ENCODE measurements at places on chromosomes 2 and 18.

DNA sequence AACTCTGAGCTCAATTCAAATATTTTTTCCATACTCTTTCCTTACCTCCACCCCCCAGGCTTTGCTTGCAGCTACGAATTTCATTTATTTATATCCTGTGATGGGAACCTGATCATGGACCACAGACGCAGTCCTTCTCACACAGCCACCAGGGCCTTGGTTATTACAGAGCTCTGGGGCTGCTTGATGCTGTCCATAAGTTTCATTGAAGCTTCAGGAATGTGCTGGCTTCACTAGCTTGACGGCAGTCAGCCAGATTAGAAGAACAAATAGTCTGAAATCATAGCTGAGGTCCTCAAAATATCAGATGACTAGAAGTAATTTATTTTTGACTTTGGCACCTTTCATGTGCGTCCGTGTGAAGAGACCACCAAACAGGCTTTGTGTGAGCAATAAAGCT lies 104.9 kb downstream of the VWA3B start:
- no peak for DNase-seq

GRCh38 chr2:189512879-189513278 lies 67.7 kb downstream of the SLC40A1 start:
- no peak for DNase-seq

DNA sequence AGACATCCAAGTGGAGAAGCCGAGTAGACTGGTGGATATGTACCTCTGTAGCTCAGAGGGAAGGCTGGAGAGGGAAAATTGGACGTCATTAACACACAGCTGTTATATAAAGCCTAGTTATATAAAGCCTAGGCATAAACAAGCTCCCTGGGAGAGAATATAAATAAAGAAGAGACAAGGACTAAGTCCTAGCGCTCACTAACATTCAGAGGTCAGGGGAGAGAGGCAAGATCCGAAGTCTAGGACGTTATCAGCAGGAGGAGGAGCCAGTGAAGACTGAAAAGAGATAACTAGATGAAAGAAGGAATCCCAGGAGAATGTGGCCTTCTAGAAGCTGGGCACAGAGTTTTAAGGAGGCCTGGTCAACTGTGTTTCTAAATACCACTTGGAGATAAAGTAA lies 55.3 kb downstream of the NOL10 start:
- DNase-seq: no peak

DNA sequence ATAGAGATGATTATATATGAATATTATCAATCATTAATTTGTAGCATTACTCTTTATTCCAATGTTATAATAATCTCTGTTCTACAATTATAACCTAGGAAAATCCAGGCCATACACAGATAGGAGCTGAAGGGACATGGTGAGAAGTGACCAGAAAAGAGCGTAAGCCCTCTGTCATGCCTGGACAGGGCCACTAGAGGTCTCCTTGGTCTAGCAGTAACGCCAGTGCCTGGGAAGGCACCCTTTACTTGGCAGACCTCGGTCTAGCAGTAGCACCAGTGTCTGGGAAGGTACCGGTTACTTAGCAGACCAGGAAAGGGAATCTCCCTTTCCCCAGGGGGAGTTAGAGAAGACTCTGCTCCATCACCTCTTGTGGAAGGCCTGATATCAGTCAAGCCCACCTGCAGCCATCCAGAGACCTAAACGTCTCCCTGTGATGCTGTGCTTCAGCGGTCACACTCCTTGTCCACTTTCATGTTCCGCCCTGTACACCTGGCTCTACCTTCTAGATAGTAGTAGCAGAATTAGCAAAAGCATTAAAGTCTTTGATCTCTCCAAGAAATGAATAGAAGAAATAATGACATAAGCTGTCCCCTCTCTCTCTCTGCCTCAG lies 447.5 kb upstream of the FSIP2 start:
- DNase-seq: no peak

DNA sequence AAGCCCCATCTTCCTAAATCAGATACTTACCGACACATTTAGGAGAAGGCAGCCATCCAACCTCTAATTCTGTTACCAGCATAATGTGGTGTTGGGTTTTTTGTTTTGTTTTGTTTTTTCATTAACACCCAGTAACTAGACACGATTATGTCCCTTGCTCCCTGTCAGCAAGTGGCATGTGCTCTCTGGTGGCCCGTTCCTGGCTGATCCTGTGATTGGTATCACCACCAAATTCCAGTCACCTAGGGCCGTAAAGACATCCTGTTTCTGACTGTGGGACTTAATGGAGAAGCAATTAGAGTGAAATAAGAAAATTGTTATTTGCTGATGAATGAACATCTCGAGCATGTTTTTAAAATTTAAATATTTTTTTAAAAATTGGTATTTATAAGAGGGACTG lies 5.9 kb upstream of the DLX1 start:
- no peak for DNase-seq

- DNase-seq: no peak
Measured at GRCh38 chr18:13503836-13504235, 222.5 kb downstream of the FAM210A start.

DNA sequence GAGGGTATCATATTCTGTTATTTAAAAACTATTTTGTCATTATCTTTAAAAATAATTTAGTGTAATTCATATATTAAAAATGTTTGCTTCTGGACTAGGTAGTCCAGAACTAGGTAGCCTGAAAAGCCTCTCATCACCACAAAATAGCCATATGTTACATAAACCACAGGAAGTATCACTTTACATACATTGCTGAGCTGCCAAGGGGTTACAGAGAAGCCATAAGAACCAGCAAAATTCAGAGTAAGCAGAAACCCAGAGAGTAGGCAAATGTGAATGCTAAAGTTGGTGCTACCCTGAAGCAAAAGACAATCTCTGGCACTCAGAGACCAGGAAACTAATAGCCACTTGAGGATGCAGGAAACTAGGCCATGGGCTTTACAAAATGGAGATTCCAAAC lies 60.9 kb downstream of the LOXHD1 start:
- DNase-seq: no peak

GRCh38 chr18:23809415-23809814 lies 120.2 kb downstream of the LAMA3 start:
- no peak for DNase-seq

DNA sequence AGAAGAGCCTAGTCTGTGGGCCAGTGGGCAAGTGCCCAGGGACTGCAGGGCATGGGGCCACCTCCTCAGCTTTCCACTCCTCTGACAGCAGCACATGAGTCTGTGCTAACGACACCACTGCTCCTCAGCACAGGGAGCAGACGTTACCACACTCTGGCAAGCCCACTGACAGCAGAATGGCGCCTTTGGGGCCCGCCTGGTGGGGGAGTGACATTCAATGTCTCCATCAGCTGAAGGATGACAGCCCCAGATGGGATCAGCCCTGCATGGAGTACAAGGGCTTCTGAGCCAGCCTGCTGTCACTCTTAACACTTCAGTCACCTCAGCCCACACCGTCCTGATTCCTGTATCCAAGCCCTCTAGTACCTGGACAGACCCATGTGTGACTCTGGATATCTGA lies 149.4 kb upstream of the SMAD2 start:
- no peak for DNase-seq

DNA sequence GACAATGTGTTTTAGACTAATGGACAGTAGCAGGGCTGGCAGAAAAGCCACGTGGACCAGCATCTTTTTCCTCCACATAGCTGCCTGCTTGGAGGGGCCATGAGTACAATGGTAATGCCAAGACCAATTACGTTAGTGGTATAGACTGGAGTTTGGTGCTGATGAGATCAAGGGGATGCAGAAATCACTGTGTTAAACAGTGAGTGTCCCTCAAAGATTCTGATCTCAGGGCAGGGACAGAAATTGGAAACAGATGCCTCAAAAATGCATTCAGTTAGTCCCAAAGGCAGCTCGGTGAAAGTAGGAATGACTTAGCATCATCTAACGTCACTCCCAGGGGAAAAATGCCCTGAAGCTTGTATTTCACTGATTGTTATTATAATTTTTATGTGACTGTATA lies 72.4 kb downstream of the SLC16A14 start:
- no peak for DNase-seq

DNA sequence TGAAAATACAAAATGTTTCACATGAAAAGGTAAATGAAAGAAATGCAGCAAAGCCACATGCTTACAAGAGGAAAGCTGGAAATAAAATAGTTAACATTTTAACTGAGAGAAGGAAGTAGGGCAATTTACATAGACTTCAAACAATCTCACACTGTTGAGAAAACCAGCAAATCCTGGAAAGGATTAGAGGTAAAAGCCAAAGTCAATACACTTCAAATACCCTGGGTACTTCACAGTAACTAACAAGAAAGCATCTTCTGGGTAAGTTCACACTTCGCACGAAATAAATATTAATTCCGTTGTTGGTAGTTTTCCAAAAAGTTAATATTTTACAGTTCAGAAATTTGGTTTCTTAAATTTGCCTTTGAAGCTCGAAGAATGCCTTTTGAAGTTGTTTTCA lies 3.5 kb upstream of the ERICH2 start:
- no peak for DNase-seq

- DNase-seq: no peak
Measured at GRCh38 chr2:102141011-102141943, 1.3 kb upstream of the IL1R1 start.

- DNase-seq: no peak
Measured at GRCh38 chr2:132991471-132992045, 321.6 kb upstream of the LYPD1 start.

DNA sequence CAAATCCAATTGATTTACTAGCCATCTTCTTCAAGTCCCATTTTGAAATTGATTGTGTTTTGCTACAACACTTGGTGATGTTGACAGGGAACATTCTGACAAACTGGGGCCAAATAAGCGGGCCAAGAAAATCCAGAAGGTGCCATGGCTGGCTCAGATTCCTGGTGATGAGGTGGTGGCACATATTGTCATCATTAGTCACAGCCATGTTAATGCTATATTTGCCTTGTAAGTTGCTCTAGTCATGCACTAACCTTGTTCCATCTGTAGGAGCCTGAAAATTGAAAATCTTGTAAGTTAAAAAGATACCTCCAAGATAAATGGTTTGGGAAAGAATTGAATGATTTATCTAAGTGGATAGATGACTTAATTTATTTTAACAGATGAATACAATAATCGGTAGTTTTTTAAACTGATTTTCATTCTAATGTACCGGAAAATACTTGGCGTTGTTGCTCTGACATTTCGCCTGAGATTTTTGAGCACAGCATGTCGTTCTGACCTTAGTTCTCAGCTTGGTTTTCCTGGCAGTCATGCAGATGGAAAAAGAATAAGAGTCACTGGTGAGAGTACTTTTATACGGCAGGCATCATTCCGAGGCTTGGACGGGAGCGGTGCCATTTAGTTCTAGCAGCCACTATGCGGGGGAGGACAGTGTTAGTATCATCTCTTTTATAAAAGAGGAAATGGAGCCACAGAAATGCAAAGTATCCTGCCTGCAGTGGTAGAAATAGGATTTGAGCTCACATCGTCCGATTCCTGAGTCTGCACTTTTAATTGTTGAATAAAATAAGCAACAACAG lies 133.9 kb downstream of the ZNF532 start:
- DNase-seq: peak; percentile 9

- DNase-seq: no peak
Measured at GRCh38 chr2:226634943-226635604, 164.5 kb downstream of the IRS1 start.

GRCh38 chr2:186429104-186429503 lies 57.0 kb upstream of the ZC3H15 start:
- DNase-seq: no peak

GRCh38 chr2:25275575-25275965 lies 66.2 kb downstream of the DNMT3A start:
- DNase-seq: no peak

- DNase-seq: no peak
Measured at GRCh38 chr2:204888222-204888621, 342.9 kb downstream of the PARD3B start.

- no peak for DNase-seq
Measured at GRCh38 chr2:134927195-134927594, 8.6 kb downstream of the CCNT2 start.

DNA sequence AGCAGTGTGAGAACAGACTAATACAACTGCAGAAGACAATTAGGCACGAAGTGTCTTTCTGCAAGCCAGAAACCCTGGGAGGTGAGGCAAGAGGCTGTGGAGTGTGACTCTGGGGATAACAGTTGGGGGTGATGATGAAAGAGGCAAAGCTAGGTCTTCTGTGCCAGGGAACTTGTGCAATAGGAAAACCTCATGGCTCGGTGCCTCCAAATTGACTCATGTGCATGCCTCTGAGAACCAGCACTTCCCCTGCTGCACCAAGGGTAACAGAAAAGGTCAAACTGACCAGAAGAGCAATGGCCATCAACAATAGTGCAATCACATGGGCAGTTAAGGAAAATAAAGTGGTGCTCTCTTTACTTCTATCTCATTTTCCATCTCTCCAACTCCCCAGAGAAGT lies 136.4 kb downstream of the SCG2 start:
- DNase-seq: no peak

- no peak for DNase-seq
Measured at GRCh38 chr18:59902131-59902992, 2.6 kb downstream of the PMAIP1 start.

- DNase-seq: no peak
Measured at GRCh38 chr2:219123356-219124135, 37.1 kb downstream of the NHEJ1 start.

DNA sequence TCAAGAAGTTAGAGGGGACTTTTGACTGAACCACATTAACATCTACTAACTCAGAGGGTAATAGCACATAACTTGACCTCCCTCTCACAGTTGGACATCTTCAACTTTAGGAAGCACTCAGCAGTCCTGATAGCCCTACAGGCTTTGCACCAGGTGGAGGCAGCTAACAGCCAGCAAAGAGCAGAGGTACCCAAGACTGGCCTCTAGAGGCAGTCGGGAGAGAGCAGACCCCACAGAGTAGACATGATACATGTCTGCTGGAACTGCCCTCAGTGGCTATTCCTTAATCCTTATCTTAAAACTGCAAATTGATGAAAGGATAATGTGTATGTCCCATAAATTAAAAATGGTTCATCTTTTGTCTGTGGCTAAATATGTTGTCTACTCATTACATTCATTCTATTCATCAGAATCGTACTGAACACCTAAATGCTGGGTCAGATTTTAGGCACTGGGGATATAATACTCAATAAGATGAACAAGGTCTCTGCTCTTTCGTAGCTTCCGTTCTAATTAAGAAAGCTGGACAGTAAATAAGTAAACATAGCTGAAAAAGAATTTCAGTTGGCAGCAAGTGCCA lies 49.8 kb downstream of the CAB39 start:
- DNase-seq: no peak

GRCh38 chr18:75208836-75209128 lies 157 bp downstream of the PTGR3 start:
- no peak for DNase-seq

GRCh38 chr18:76443519-76444445 lies 51.3 kb downstream of the ZNF516 start:
- DNase-seq: no peak

GRCh38 chr2:223549215-223549614 lies 52.9 kb downstream of the SCG2 start:
- peak; percentile 8 for DNase-seq

DNA sequence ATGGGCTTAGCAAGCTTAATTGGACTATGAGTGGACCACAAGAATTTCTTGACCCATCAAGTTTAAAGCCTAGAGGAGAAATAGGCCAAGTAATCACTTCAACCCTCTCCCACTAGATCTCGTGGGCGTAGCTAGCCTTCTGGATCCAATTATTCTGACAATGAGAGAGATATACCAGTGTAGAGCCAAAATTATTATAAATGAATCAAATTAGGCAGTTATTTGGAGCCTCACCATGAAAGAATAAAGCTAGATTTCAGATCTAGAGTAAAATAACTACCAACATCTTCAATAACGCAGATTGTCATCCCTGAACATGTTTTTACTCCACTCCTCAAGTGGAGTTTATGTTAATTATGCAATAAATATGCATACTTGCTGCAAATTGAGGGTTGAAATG lies 143.9 kb upstream of the CDH20 start:
- DNase-seq: no peak
